Renal pelvis (tissue), 12 donors: ENCODE measurements at places on chromosomes 13 and 19. TPM values are rescaled to one million over a fixed set of nuclear protein-coding genes. Genes with fewer than 3 reads are reported as not detected.

DNA sequence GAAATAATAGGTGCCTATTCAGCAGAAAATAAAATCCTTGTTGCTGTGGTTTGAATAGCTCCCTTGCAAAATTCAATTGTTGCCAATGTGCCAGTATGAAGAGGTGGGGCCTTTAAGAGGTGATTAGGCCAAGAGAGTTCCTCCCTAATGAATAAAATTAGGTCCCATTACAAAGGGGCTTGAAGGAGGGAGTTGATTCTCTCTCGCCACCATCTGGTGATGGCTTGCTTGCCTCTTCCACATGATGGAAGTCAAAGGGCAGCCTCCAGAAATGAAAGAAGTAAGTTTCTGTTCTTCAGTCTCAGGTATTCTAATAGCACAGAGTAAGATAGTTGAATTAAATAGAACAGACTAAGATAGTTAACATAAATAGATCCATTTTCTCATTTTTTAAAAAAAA is 3.0 kb upstream of the EEF1AKMT1 start:
- DNase-seq = no peak

DNA sequence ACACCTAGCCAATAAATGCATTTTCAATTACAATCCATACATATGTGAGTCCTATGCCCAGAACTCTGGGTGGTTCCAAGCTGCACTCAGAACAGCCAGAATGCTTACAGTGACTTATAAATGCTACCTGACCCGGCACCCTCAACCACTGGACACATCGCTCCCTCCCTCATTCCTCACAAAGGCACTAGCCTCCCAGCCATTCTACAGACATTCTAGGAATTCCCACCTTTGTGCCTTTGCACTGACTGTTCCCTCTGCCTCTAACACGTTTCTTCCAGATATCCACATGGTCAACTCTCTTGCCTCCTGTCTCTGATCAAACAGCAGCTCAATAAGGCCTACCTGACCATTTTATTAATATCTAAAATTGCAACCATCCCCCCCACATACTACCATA is 99.9 kb downstream of the LHFPL6 start:
- no peak for DNase-seq

- no peak for DNase-seq
These were observed 512 bp upstream of the REX1BD start for GRCh38 chr19:18587962-18588610.

DNA sequence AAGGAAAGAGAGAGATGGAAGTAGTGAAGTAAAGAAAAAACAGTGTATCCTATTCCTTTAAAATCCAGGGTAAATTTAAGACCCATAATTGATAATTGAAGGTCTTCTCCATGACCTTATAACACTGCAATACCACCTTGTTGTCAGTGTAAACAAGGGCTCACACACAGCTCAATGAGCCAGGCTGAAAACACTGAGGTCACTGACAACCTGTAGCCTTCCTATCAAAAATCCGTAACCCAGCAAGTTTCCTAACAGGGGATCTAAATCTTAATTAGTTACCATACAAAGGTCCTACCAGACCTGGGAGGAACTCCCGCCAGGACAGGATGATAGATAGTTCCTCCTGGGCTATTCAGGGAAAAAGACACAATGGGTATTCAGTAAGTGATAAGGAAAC is 1677.1 kb downstream of the OLFM4 start:
- no peak for DNase-seq

Gene BRSK1
- 18.7 TPM for polyA plus RNA-seq

Gene PLK5
- 0.20 TPM for polyA plus RNA-seq

Gene SERTAD1
- 7.9 TPM for polyA plus RNA-seq

Gene ZFP36
- polyA plus RNA-seq = 22.8 TPM
